ENCODE measurements at places on chromosomes 3 and 15. TPM values are rescaled to one million over a fixed set of nuclear protein-coding genes. Genes with fewer than 3 reads are reported as not detected.

- no peak for DNase-seq
Measured at GRCh38 chr3:123499322-123499721, 50.4 kb upstream of the ADCY5 start.

DNA sequence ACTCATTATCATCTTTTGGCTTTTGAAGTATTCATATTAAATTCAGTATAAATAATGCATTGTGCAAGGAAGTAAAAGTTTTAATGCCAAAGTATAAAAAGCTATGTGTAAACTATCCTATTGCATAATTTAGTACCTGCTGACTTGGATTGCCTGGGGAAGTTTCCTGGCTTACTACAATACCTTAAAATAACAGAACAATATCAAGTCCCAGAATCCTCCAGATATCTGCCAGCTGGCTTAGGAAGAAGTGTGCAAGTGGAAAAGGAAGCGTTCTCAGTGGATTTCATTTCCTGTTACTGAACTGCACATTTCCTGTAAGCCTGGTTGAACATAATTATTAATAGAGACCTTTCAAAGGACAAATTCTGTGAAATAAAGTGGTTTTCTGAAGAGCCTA lies 236.7 kb downstream of the ADAMTSL3 start:
- no peak for DNase-seq

- peak; percentile 86 for DNase-seq
Measured at GRCh38 chr3:107956991-107957900, 133.6 kb downstream of the CD47 start.

- DNase-seq: no peak
Measured at GRCh38 chr3:7567160-7567559, 706.2 kb downstream of the GRM7 start.

The BLM gene
- total RNA-seq: 14.9 TPM

The CYFIP1 gene
- 49.4 TPM for total RNA-seq

GRCh38 chr3:69425249-69425648 lies 39.4 kb upstream of the FRMD4B start:
- DNase-seq: no peak

The CLDN16 gene
- 0.08 TPM for total RNA-seq
